ENCODE measurements at places on chromosomes 1 and 21. TPM values are rescaled to one million over a fixed set of nuclear protein-coding genes. Genes with fewer than 3 reads are reported as not detected.

ABCG1 gene
- total RNA-seq, result 42.7 TPM

GJA8 gene
- total RNA-seq, result not detected

LRRIQ3 gene
- total RNA-seq, result 0.43 TPM

CBR3 gene
- 1.7 TPM for total RNA-seq

OR2L3 gene
- total RNA-seq, result not detected

TTC39A gene
- total RNA-seq, result 8.1 TPM

OR2AK2 gene
- total RNA-seq, result not detected

CFAP45 gene
- total RNA-seq, result 0.24 TPM

HEYL gene
- total RNA-seq, result not detected

DHRS3 gene
- total RNA-seq, result 69.3 TPM

VWA5B1 gene
- total RNA-seq, result not detected

CYP4B1 gene
- not detected for total RNA-seq

BMP8A gene
- not detected for total RNA-seq

SCNM1 gene
- total RNA-seq, result 26.4 TPM

REN gene
- total RNA-seq, result not detected

HSPA6 gene
- 24.3 TPM for total RNA-seq

LORICRIN gene
- total RNA-seq, result not detected

RPTN gene
- 0.72 TPM for total RNA-seq

CLCA4 gene
- total RNA-seq, result 0.96 TPM

COA6 gene
- 38.2 TPM for total RNA-seq

ADGRB2 gene
- 0.72 TPM for total RNA-seq

PDE9A gene
- 2.2 TPM for total RNA-seq

SSR2 gene
- 576 TPM for total RNA-seq
